Progenitor cell of endocrine pancreas (in vitro differentiated cells): ENCODE measurements at places on chromosomes 2 and 18.

DNA sequence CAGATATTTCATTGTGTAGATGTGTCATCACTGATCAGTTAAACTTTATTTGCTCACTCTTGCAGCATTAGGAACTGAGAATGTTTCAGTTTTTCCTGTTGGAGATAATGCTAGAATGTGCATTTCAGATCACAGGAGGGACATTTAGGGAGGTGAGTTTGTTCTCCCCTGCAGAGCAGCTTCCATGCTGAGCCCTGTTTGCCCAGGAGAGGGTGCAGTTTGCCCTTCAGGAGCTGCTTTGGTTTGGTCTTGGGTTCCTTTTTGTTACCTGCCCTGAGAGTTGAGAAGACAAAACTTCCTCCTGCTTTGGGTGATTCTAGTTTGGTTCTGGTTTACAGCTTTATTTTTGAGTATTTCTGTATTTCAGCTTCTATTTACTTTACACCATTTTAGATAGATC, 49.9 kb downstream of the DGKD start:
- DNase-seq: no peak

GRCh38 chr18:8742387-8743361, 37.3 kb downstream of the MTCL1 start:
- no peak for DNase-seq

DNA sequence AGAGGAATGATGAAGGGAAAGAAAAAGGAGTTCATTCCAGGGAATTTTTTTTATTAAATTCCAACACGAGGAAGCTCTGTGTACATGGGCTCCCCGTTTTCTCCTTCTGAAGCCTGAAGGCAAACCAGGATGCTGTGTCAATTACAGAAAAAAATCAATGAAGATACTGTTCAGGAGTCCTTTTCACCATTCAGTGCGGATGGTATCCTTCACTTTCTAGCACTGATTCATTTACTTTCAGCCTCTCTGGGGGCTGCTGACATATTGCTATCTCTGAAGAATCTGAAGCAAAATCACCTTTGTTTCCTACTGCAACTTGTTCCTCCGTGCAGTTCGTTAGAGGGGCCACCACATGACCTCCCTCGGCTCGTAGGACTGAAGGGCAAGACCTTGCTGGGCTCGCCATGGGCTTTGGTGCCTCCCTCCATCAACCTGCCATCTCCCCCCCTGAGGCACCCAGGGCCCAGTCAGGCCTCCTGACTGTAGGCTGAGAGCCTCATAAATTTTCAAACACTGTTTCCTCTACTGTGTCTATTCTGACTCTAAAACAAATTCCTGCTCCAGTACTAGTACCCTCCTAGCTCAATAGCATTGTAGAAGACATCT, 25.5 kb upstream of the ST8SIA3 start:
- no peak for DNase-seq

- DNase-seq: no peak
Observed at GRCh38 chr2:73289304-73289703, 4.0 kb downstream of the EGR4 start.

DNA sequence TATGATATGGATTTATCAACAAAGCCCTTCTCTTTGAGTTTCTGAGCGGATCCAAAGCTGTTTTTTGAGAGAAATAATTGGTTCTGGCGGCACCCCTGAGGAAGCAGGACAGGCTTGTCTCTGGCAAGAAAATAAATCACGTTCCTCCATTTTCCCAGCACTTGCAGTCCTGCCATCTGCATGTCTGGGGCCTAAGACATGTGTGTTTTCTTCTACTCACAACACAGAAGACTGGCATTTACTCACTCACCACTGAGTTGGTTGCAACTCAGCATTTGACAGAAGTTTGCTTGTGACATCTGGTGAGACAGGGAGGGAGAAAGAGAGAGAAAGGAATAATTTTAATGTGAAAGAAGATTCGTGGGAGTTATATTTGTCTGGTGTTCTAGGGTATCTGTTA, 37.0 kb upstream of the YES1 start:
- no peak for DNase-seq

- DNase-seq: no peak
Observed at GRCh38 chr18:32401621-32402020, 69.1 kb downstream of the GAREM1 start.

DNA sequence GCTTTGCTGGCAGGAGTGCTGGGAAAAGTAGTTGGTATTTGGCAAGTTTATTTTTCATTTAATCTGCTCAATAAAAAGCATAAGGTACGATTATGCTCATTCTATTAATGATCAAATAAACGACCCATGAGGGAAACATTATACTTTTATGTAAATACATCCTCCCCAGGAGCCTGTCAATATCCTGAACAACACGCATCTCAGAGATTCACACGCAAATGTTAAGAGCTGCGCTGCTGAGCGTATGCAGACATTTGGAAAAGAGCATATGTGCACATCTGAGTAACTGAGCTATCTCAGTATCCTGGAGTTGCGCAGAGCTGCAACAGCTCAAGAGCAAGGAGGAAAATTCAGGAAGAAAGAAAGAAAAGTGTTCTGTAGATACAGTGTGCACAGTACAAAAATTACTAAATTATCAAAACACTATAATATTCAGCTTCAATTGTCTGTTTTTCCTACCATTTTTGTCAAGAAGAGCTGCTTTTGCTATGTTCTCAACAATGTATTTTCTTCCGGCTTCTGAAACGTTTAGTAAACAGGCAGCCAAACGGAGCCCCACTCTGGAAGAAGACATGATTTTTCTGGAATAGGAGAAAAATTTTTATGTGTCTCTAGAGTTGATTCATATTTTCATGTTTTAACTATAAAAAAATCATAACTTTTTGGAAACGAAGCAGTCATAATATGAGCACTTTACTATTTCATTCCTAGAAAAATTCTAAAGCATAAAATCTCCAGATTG, 2.4 kb downstream of the FTCDNL1 start:
- DNase-seq: no peak

DNA sequence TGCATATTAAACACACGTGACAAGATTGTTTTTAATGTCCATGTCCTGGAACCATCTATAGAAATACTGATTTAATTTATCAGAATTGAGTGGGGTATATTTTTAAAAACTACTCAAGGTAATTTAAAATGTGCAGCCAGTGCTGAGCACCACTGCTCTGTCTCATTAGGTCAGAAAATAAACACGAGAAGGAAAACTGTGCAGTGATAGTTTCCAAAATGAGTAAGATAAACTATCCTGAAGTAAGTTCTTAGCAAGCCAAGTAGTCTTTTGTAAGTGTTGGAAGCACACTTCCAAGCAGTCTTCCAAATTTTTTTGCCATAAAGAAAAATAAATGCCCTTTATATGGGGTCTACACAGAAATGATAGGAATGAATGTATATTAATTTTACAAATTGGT, 93.8 kb upstream of the DNAJC10 start:
- DNase-seq: no peak

- no peak for DNase-seq
Observed at GRCh38 chr18:40019797-40020392, 1935.1 kb upstream of the PIK3C3 start.

- DNase-seq: no peak
Observed at GRCh38 chr2:217327953-217328621, 468.2 kb upstream of the TNP1 start.

DNA sequence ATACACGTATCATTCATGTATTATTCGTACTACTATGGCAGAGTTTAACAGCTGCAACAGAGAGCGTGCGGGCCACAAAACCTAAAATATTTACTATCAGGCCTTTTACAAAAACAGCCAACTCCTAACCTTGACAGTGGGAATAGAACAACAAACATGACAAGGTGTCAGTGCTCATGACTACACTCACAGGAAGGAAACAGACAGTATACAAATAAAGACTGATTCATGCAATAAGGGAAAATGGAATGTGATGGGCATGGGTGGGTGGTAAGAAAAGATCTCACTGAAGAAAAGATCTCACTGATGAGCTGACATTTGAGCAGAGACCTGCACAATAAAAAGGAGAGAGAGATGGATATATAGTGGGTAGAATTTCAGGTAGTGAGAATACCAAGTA, 347.8 kb downstream of the ALK start:
- no peak for DNase-seq

DNA sequence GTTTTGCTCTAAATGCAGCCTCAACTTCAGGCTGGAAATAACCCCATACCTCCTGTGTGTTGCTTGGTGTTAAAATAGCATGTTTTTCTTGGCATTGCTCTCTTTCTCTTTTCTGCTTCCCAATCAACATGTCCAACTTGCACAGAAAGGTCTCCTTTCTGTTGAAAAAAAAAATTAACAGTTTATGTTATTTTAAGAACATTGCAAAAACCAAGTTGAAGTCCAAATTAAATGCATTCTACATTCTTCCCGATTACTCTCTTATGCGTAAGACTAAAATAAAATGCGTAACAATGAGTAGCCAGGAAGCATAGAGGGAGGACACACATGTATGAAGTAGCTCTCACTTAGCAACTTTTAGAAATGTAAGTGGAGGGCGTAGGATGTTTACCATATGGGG, 1406.1 kb upstream of the NXPH2 start:
- no peak for DNase-seq

DNA sequence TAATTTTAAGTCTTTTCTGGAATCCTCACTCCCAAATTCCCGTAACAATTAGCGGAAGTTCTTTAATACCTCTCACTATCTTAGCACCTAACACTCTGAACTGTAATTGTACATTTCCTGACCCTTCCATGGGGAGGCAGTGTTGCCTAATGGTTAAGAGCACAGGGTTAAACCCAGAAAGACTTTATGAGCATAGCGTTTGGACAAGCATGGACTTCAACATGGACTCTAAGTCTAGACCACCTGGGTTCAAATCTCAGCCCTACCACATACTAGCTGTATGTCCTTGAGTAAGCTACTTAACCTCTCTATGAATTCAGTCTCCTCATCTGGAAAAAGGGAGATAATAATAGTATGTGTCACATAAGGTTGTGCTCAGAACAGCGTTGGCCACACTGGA, 13.0 kb downstream of the ANTXR1 start:
- DNase-seq: no peak

DNA sequence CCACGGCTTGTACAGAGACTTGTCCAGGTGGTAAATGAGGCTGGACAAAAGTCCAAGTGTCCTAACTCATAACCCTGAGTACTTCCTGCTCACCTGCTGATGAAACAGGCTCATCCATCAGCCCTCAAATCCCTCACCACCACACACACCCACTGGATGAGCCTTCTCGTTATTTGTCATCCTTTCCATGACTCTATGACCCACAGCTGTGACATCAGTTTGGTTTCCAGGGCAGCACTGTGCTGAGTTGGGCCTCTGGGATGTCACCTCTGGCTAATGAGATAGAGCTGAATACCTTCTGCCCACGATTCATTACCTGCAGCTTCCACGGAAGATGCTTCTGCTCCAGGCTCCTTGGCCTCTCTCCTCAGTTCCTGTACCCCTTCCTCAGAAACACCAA, 39.4 kb downstream of the SLC14A2 start:
- DNase-seq: no peak

DNA sequence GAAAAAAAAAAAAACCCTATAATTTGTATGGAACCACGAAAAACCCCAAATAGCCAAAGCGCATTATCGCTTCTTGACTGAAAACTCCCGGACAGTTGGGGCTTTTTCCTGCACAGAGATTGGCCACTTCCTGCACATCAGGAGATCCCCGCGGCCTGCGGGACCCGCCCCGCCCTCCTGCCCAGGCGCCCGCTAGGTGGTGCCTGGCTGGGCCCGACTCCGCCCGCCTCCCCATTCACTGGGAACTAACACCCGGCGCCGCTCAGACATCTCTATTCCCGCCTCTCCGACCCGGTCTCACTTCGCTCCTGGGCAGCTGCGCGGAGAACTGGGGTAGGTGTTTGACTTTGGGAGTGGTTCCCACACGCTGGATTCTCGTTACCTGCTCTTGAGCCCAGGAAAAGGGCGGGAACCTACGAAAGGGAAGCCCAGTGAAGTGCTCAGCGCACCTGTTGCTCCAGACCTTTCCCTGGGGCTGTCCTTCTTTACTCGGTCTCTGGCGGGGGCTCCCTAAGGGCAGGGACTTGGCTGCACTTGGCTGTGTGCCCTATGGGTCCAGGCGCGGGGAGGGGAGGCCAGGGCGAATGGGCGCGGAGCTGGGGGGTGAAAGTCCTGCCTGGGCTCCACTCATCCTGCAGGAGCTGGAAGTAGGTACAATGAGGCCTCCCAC, at the start of gene HMSD:
Gene HMSD, plus strand, starts transcription at position 234 of the 670 bp plus-strand sequence. CDS start 4,155 bp downstream, outside the sequence.
- DNase-seq: peak; percentile 49

- no peak for DNase-seq
Observed at GRCh38 chr2:4528773-4529172, 825.4 kb downstream of the DCDC2C start.

DNA sequence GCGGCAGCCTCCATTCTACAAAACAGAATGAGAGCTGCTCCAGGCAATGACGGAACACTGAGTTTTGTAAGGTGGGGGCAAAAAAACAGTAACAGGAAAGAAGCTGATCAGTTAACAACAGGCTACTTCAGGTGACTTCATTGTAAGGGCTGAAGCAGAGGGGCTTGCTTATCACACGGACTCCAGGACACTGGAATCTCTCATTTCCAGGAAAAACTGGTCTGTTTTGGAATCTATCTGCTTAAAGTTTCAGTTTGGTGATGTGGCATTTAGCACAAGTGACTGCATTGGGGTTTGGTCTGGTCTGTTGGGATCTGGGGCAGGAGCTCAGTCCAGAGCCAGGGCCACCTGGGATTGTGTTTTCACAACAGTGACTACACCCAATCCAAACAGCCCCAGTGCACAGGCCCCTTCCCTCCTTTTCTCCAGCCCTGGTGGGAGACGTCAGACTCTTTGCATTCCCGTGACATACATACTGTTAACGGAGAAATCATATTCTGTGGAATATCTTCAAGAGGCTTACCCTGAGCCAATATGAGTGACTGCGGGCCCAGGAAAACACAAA, 14.1 kb downstream of the AMER3 start:
- DNase-seq: no peak

GRCh38 chr2:88832311-88832991, 141.0 kb downstream of the RPIA start:
- DNase-seq: no peak

DNA sequence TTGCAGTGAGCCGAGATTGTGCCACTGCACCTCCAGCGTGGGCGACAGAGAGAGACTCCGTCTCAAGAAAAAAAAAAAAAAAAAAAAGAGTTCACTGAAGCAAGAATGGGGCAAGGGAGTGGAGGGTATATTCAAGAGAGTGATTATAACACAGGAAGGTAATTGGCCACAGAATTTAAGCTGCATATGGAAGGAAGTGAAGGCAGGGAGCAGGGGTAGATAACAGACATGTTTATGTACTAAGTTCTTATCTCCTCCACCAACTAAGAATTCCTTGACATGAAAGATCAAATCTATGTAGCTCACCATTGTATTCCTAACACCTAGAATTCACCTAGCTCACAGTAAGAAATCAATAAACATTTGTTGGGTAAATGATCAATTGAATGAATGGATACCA, 37.3 kb downstream of the GKN2 start:
- no peak for DNase-seq

- DNase-seq: no peak
Observed at GRCh38 chr2:205535001-205535400, 147.3 kb upstream of the NRP2 start.

GRCh38 chr18:43887491-43887890, 610.2 kb upstream of the SYT4 start:
- DNase-seq: no peak

GRCh38 chr2:217413193-217413592, 553.3 kb upstream of the TNP1 start:
- no peak for DNase-seq
